CMK (cell line): ENCODE measurements at places on chromosomes 11 and 22.

GRCh38 chr11:45658292-45658991 is 7.0 kb downstream of the CHST1 start:
- DNase-seq = peak; percentile 25

- peak; percentile 66 for DNase-seq
Observed at GRCh38 chr22:32764330-32765131, 37.0 kb upstream of the TIMP3 start.

- no peak for DNase-seq
Observed at GRCh38 chr11:67416416-67417335, 1.2 kb downstream of the CARNS1 start.

GRCh38 chr11:94020777-94021481 is at the start of gene HEPHL1:
Gene HEPHL1, plus strand, starts transcription at chr11:94021354. Its CDS starts 15 bp downstream, at chr11:94021369.
- no peak for DNase-seq

GRCh38 chr11:10017911-10018310 is 276.1 kb downstream of the SBF2 start:
- DNase-seq = no peak

DNA sequence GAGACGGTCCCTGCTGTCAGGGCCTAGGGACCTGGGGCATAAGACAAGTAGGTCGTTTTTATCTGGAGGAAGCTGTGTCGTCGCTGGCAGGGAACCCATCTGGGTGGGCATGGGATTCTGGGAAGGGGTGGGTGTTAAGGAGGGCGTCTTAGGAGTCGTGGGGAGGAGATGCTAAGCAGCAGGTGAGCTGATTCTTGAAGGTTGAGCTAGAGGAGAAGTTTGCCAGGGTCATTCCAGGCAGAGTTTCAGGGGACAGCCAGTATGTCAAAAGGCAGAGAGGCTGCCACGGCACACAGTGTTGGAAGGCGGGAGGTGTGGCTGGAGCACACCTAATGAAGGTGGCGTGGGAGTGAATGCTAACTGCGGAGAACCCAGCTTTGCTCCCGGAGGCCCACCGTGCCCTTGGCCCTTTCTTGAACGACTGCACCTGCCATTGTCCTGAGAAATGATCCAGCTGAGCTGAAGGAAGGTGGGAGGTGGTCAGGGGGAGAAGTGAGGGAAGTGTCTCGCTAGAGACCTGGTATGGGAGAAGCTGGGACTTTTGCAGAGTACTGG is 1.3 kb downstream of the FAM118A start:
- no peak for DNase-seq
